ENCODE measurements at places on chromosomes 5 and 9. TPM values are rescaled to one million over a fixed set of nuclear protein-coding genes. Genes with fewer than 3 reads are reported as not detected.

CDKN2B-AS1 gene
- total RNA-seq, result 1.2 TPM

FNIP1 gene
- 19.0 TPM for total RNA-seq

PCDHB4 gene
- not detected for total RNA-seq

DNA sequence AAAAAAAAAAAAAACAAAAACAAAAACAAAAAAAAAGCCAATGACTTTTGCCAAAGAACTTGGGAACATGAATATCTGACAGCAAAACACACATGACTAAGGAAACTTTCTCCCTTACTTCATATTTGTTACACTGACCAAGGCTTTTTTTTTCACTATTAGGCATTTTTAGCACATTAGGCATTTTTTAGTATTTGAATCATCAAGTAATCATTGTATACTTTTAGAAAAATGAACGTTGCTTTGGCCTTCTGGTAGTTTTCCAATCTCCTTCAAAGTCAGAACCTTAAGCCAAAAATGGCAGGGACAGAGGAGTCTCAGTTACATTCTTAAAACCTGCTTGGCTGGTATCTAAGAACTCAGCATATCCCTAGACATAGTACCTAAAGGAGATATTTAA lies 19.3 kb downstream of the NREP start:
- peaks cover 54% of the 10 kb centered on the region for H3K4me1 ChIP-seq
- H3K27me3 ChIP-seq, result no peaks in the 10 kb centered on the region
- no peak overlapping the region for H3K4me3 ChIP-seq
- no peak overlapping the region for H3K27ac ChIP-seq

DNA sequence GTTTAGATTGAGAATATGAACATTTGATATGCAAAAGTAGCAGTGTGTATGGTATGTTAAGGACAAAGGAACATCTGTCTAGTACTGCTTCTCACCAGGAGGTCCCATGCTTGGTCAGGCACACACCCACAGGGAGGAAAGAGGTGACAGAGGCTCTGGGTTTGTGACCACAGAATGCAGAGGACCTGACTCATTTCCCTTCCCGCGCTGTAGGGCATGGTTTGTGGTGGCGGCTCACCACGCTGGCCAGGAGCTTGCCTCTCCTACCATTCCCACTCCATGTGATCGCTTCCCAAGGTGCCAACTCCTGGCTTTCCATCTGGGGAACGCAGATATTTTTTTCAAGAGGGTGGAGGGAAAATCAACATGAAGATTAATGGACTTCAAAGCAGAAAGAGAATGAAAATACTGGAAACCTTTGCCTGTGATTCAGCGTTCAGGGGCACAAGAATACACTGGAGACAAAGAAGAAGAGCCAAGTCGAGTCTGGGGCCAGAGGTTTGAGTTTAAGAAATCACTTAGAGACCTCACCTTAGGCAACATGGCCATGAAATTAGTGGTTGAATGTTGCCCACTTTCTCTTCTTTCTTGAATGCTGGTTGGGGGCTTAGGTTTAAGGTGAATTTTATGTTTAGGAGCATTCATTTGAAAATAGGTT lies 477.8 kb downstream of the CCDC171 start:
- no peak overlapping the region for H3K4me3 ChIP-seq
- H3K27me3 ChIP-seq, result peaks cover 15% of the 10 kb centered on the region
- H3K4me1 ChIP-seq, result peaks cover 16% of the 10 kb centered on the region
- DNase-seq, result no peak
- H3K27ac ChIP-seq, result no peak overlapping the region
- H3K36me3 ChIP-seq, result no peaks in the 10 kb centered on the region

DNA sequence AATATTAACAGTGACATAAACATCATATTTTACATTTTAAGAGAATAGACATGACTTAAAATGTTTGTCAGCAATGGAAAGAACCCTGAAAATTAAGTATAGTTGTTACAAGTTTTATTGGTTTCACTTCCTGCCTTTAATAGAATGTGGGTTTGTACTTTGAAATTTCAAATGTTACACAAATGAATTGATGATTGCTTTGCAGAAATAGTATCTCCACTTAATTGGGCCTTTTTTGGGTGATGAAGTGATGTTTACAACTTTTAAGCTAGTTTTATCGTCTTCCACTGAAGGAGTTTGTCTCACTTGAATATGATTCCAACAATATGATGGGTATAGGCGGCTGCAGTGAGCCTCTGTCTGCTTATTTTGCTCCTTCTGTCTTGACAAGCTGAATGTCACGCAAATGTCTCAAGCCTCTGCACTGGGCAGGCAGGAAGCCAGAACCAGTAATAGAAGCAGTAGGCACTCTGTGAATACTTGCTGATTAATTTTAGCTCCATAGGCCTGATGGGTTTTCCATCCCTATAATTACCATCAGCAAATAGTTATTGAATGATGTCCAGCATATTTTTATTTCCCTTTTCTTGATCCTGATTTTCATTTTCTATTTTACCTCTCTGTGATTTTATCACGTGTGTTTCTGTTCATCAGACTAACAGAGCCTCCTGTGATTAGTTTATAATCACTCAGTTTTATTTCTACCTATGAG lies 10.6 kb upstream of the NR3C1 start:
- peaks cover 12% of the 10 kb centered on the region for H3K4me1 ChIP-seq
- H3K36me3 ChIP-seq, result peaks cover 2% of the 10 kb centered on the region
- no peak for DNase-seq
- H3K27me3 ChIP-seq, result peaks cover 5% of the 10 kb centered on the region
- H3K27ac ChIP-seq, result no peak overlapping the region

DNA sequence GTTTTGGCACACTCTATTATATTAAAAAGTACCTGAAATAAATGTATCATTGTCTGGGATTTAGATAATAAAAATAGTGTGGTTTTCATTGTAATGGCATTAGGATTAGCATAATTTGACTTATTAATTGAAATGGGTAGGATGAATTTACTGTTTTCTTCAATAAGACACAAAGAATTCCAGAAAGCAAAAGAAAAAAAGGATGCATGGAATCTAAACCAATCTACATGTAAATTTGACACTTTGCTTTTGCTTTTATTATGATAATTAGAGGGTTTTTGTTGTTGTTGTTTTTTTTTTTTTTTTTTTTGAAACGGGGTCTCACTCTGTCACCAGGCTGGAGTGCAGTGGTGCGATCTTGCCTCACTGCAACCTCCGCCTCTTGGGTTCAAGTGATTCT lies 304.8 kb upstream of the EFNA5 start:
- H3K27me3 ChIP-seq, result no peaks in the 10 kb centered on the region
- no peaks in the 10 kb centered on the region for H3K36me3 ChIP-seq
- H3K4me1 ChIP-seq, result peaks cover 5% of the 10 kb centered on the region
- no peak overlapping the region for H3K27ac ChIP-seq
- no peak overlapping the region for H3K4me3 ChIP-seq
- DNase-seq, result no peak

GRCh38 chr5:143645356-143645755 lies 166.6 kb upstream of the HMHB1 start:
- H3K27me3 ChIP-seq, result no peaks in the 10 kb centered on the region
- no peaks in the 10 kb centered on the region for H3K4me1 ChIP-seq
- DNase-seq, result no peak
- no peak overlapping the region for H3K4me3 ChIP-seq
- H3K27ac ChIP-seq, result no peak overlapping the region

GRCh38 chr5:36058776-36059175 lies 7.9 kb downstream of the UGT3A2 start:
- H3K4me3 ChIP-seq, result no peak overlapping the region
- no peaks in the 10 kb centered on the region for H3K4me1 ChIP-seq
- DNase-seq, result no peak
- no peaks in the 10 kb centered on the region for H3K36me3 ChIP-seq
- peaks cover 7% of the 10 kb centered on the region for H3K27me3 ChIP-seq

DNA sequence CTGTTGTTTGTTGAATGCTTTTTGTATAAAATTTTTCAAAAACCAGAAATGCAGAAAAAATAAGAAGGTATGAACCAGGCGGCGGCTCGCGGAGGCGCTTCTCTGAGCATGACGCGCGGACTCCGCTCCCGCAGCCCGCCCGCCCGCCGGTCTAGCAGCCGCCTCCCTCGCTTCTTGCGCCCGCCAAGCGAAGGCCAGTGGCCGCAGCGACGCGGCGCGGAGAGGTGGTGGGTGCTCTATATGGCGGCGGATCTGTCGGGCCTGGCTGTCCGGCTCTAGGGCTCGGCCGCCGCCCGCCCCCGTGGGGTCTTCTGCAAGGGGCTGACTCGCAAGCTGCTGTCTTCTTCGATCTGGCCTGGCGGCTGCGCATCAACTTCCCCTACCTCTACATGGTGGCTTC lies 93.8 kb downstream of the ANKRD18A start:
- no peak overlapping the region for H3K4me3 ChIP-seq
- no peaks in the 10 kb centered on the region for H3K36me3 ChIP-seq
- no peaks in the 10 kb centered on the region for H3K4me1 ChIP-seq

Data from activated T-helper 1 cell treated with anti-CD3 and anti-CD28 coated beads, Interleukin-12 subunit alpha, Interleukin-12 subunit beta, Interleukin-2, Interleukin-4 antibody, amounts not matched to agents 30 ng/mL and 10 ng/mL and 1 ng/mL, durations not matched to agents 14 hours and 24 hours and 36 hours (primary cell).